Caudate nucleus (tissue), 63 donors: ENCODE measurements at places on chromosomes 11 and 22.

DNA sequence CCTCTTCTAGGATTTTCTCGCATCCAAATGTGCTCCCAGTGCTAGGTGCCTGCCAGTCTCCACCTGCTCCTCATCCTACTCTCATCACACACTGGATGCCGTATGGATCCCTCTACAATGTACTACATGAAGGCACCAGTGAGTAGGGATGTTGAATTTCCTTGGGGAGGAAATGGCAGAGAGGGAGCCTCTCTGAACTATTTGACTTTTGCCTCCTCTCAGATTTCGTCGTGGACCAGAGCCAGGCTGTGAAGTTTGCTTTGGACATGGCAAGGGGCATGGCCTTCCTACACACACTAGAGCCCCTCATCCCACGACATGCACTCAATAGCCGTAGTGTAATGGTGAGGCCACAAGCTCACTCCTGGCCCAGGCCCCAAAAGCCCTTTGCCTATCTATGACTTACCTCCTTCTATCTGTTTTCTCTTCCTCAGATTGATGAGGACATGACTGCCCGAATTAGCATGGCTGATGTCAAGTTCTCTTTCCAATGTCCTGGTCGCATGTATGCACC is 2.5 kb downstream of the TAF10 start:
- DNase-seq: no peak

GRCh38 chr11:63783925-63784592 is 15.5 kb upstream of the ZFTA start:
- no peak for DNase-seq

- DNase-seq: no peak
These were observed 19.8 kb upstream of the PGM2L1 start for GRCh38 chr11:74417860-74418508.

DNA sequence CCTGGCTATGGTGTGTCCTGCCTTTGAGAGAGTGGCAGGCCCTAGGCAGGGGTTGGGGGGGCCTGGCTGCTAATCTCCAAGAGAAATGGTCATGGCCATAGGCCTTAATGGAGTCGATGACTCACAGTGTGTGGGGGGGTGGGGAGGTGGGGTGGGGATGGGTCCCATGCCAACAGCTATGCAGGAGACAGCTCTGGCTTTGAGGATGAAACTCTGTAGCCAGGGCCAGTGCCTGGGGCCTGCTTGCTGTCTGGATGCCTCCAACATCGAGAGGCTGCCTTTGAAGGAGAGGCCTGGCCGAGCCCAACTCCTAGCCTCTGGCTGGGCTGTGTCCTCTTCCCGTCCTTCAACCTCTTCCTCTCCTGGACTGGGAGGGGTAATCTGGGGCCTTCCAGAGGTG is 23.9 kb upstream of the TSPAN18 start:
- DNase-seq: no peak

- DNase-seq: no peak
These were observed 120.1 kb upstream of the OR9Q1 start for GRCh38 chr11:57903441-57904123.

DNA sequence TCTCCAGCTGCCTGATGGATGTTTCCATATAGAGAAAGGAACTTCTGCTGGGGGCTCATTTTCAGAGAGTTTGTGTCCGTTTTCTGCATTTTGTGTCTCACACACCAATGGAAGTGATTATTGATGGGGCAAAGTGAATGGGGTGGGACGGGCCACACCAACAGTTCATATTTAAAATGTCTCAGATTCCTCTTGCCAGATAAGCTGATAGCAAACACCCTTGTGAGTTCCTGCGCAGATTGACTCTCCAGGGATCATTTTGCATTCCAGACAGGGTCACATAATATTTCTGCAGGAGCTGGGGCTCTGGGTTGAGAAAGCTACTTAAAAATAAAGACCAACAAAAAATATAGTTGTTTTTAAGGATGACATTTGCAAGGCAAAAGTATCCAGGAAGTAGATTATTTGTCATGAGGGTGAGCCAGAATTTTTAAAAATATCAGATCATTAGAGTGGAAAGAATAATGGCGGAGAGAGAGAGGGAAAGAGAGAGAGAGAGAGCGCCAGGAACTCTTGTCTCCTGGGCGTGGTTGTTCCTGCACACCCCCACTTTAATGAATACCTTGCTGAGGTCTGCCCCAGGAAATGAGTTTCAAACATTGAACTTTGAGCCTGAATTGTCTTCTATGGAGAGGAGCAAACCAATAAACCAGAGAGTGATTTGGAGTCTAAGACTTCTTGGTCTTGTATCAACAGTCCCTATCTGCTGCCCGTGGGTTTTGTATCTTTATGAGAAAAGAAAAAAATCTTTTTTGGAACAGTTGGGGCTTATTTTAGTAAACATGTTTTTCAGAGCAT is 33.3 kb downstream of the MICAL2 start:
- no peak for DNase-seq

- no peak for DNase-seq
These were observed 282.8 kb downstream of the OPCML start for GRCh38 chr11:133249530-133249929.

DNA sequence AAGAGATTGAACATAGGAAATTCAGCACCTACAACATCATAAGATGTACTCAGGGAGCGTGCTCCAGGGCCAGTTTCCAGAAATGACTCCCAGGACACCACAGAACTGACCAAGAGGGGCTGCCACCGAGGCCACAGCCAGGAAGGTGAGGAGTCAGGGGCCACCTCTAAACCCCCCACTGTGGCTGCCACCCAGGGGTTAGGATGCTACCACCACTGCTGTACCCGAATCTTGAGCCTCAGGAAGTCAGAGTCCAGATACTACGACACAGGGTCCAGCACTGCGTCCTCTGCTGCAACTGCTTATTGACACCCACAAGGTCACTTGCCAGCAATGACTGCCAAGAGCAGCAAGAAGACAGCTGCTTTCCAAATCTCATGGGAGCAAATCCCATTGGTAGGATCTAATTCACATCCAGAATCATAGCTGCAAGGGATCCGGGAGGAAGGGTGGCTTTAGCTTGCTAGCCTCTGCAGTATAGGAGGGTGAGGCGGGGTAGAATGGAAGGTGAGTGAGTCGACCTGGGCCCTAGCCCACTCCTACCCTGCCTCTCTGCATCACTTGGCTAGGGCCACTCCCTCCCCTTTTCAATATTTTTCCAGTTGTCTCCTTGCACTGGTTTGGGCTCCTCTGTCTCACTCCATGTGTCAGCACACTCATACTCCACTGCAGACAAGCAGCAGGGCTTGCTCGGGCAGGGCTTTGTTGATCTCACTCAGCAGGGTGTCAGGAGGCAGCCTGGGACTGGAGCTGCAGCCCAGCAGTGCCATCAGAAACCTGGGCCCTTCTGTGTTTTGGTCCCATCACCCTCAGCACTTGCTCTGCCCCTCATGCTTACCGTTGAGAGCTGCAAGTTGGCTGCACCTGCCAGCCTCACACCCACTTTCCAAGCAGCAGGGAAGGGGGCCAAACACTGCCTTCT is 18.1 kb upstream of the CYTH4 start:
- DNase-seq: no peak

DNA sequence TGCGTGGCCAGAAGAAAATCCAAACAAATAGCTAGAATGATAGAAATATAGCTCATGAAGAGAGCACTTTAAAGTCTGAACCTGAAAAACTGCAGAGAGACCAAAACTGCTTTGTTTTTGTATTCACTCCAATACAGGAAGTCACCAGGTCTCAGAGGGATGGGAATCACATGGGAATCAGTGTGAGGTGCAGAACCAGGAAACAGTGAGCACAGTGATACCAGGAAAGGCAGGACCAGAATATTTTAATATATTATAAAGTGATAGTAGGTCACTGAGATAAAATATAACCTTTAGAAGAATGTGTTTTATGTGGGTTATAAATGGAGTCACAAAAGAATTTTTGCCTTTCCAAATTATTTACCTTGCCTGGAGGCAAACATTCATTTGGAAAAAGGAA is 277.3 kb downstream of the CASP12 start:
- no peak for DNase-seq

DNA sequence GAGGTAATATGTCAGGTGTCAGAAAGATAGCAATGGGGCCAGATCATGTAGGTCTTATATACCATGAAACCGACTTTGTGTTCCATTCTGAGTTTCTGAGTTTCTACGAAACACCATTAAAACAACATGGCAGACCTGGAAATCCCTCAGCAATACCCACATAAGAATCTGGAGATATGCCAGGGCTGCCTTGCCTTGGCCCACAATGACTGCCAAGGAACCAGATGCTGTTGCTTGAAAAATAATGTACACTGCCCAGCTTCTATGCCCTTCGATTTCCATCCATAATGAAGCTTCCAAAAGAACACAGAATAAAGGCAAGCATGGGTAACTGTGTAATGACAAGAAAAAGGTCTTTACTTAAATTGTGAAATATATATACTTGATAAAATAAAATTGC is 277.4 kb downstream of the SOX6 start:
- no peak for DNase-seq

DNA sequence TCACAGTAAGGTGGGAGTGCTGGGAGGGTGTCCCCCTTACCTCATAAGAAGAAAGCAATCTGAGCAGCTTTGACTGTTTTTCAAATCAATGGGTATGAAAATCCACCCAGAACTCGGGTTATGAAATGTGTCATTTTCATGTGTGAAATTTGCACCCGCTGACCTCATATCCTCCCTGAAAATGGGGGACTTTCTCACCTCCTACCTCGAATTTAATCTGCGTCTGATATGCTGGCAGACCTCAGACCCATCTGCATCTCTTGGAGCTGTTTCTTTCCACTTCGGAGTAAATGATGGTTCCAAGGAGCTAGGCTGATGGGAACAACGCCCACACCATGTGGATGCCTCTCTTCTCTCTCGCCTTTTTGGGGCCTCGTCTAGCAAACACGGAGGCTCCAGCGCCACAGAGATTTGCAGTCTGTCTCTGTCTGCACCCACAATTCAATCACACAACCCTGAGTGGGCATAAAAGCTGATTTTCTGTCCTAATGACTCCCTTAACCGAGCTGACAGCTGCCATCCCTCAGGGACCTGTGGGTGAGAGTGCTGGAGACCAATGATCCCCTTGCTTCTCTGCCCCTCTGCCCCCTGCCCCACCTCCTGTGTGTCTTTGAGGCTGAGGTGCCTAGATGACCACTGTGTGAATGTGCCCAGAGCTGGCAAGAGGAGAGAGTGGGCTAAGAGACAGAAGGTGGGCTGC is 71.0 kb downstream of the TRIM29 start:
- no peak for DNase-seq

GRCh38 chr11:12653729-12654128 is 20.5 kb upstream of the TEAD1 start:
- no peak for DNase-seq

DNA sequence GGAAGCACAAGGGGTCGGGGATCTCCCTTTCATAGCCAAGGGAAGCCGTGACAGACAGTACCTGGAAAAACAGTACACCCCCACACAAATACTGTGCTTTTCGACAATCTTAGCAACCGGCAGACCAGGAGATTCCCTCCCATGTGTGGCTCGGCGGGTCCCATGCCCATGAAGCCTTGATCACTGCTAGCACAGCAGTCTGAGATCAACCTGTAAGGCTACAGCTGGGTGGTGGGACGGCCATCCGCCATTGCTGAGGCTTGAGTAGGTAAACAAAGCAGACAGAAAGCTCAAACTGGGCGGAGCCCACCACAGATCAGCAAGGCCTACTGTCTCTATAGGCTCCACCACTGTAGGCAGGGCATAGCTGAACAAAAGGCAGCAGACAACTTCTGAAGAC is 180.2 kb upstream of the SOX6 start:
- DNase-seq: no peak

DNA sequence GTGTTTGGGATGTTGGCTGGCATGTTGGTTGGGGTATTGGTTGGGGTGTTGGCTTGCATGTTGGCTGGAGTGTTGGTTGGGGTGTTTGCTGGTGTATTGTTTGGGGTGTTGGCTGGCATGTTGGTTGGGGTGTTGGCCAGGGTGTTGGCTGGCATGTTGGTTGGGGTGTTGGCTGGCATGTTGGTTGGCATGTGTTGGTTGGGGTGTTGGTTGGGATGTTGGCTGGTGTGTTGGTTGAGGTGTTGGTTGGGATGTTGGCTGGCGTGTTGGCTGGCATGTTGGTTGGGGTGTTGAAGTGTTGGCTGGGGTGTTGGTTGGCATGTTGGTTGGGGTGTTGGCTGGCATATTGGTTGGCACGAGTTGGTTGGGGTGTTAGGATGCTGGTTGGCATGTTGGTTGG is 24.5 kb downstream of the OTUB1 start:
- no peak for DNase-seq

DNA sequence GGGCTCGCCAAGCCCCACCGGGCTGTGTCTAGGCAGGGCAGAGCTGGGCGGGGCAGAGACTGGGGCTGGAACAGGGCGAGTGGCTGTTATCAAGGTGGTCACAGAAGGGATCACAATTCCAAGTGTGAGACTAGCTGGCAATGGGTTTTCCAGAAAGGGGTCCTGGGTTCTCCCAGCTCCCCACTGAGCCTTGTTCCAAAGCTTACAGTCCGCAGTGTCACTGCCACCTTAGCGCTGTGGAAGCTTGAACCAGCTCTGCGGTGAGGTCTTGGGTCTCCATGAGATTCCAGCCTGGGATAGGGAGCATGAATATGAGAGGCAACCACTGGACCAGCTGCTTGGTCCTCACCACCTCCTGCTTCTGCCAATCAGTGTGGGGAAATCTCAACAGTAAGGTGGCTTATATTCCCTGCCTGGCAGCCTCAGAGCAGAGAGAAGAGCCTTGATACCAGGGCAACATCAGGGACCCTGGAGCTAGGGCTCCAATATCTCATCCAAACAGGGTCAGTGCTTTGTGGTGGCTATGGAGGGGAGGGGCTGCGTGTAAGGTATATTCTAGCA is 831 bp downstream of the CD44 start:
- DNase-seq: no peak

- no peak for DNase-seq
These were observed 18.6 kb upstream of the FGF3 start for GRCh38 chr11:69837791-69838190.

- no peak for DNase-seq
These were observed 99.9 kb upstream of the FGF3 start for GRCh38 chr11:69918938-69919650.
